Neural progenitor cell (in vitro differentiated cells): ENCODE measurements at places on chromosomes 12 and 14.

- DNase-seq, result no peak
Measured at GRCh38 chr14:64234877-64235651, 59.1 kb downstream of the ESR2 start.

DNA sequence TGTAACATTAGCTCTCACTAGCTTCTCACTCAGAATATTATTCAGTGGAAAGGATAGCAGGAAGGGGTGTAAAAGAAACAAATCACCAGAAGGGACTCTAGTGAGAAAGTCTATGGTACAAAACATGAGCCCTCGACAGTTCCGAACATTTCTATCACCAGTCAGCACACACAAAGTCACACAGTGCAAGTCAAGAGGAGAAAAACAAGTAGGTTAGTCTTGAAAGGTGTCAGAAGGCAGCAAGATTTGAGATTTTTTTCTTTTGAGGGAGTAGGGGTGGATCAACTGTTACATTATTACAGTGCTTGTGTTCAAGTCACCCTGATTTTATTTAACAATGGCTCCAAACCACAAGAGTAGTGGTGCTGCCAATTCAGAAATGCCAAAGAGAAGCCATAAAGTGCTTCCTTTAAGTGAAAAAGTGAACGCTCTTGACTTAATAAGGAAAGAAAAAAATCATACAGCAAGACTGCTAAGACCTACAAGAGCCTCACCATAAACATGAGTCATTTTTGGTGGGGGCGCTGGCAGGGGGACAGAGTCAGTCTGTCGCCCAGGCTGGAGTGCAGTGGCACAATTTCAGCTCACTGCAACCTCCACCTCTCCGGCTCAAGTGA, 42.3 kb downstream of the GNS start:
- no peak for DNase-seq

- no peak for DNase-seq
Measured at GRCh38 chr12:93358058-93358457, 19.7 kb upstream of the NUDT4 start.

DNA sequence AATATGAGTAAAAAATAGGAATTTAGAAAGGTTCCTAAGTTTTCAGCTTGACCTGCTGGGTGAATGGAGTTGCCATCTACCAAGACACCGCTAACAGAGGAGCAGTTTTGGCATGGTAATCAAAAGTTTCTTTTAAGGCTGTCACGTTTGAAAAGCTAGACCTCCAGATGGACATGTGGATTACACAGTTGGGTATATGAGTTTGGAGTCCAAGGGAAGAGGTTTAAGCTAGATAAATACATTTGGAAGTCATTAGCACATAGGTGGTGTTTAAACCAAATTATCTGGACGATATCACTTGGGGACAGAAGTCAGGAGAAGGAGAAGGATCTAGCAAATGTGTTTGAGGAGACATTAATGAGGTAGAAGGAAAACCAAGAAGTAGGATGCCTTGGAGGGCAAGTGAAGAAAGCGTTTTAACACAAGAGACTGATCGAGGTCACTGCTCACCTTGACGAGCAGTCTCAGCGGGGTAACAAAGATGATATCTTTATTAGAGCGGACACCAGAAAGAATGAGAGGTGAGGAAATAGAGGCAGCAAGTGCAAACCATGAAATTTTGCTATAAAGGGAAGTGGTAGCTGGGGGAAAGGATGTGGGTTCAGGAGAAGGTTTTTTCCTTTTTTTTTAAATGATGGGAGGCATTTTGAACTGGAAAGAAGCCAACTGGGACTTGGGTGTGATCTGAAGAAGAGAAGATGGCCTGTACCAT, 17.6 kb downstream of the PNP start:
- no peak for DNase-seq

- no peak for DNase-seq
Measured at GRCh38 chr12:64532734-64533351, 77.5 kb upstream of the RASSF3 start.

DNA sequence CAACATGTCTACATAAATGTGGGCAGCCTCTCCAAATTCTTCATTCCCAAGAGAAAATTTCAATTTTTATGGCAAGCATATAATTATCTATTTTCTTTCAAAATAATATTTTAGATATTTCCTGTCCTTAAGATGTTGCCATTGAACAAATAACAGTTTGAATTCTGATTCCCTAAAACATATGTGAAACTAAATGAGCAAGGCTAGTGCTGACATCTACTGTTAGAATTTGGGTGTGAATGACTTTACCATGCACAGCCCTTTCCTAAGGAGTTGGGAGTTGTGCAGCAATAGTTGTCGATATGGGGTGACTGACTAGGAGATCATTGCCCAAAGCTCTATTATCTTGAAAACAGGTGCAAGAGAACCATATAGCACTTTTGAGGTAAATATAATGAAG, 108.2 kb upstream of the SLC38A4 start:
- peak; percentile 39 for DNase-seq

DNA sequence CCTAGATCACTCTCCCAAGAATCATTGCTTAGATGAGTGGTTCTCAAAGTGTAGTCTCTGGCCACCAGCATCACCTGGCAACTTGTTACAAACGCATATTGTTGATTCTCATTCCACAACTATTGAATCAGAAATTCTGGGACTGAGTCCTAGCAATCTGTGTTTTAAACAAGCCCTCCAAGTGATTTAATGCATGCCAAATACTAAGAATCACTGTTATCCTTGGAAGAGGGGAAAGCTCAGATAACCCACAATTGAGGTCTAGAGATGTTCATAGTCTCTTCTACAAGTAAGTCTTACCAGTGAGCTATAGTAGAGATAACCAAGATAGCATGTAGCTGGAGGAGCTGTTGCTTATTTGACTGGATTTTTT, 666.6 kb downstream of the DIO2 start:
- no peak for DNase-seq

DNA sequence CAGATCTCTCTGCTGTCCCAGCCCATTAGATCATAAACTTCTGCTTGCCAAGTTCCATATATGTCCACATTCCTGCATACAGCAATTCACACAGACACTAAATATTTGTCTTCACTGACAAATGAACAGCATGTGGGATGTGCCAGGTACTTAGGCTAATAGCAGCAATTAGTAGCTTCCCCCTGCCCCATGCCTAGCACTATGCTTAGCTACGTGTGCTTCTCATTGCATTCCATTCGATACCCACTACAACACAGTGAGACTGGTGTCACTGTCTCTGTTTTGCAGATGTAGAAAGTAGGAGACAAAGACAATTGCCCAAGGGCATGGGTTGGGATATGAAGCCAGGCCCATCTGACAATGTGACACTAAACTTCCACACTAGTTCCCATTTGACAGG, 308.4 kb downstream of the BCL11B start:
- no peak for DNase-seq

DNA sequence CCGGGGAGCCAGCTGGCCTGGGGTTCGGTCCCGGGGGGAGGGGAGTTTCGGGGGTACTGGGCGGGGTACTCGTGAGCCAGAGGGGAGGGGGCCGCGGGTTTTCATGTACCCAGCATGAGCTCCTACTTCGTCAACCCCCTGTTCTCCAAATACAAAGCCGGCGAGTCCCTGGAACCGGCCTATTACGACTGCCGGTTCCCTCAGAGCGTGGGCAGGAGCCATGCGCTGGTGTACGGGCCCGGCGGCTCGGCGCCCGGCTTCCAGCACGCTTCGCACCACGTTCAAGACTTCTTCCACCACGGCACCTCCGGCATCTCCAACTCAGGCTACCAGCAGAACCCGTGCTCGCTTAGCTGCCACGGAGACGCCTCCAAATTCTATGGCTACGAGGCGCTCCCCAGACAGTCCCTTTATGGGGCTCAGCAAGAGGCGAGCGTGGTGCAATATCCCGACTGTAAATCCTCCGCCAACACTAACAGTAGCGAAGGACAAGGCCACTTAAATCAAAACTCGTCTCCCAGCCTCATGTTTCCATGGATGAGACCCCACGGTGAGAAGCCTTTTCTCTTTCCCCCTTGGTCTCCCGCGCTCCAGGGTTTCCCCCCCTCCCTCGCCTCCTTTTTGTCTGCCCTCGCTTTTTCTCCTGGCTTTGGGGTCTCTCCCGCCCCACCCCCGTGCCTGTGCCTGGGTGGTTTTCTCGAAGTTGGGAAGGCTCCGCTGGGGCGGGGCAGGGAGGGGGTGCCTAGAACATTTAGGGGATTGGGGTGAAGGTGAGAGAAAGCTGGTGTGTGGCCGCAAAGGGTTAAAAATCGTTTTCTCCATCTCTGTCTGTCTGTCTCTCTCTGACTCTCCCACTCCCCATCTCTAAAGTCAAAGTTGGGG, 627 bp downstream of the HOXC8 start:
- no peak for DNase-seq

- DNase-seq, result peak; percentile 62
Measured at GRCh38 chr12:113996026-113996425, 29.9 kb upstream of the RBM19 start.

- DNase-seq, result no peak
Measured at GRCh38 chr14:44170556-44170955, 336.5 kb downstream of the FSCB start.

- DNase-seq, result no peak
Measured at GRCh38 chr14:51575349-51576116, 76.2 kb upstream of the FRMD6 start.

GRCh38 chr14:69151458-69152180, 1.3 kb downstream of the DCAF5 start:
- DNase-seq, result peak; percentile 96

GRCh38 chr14:36647824-36648753, 13.6 kb upstream of the PAX9 start:
- peak; percentile 89 for DNase-seq

DNA sequence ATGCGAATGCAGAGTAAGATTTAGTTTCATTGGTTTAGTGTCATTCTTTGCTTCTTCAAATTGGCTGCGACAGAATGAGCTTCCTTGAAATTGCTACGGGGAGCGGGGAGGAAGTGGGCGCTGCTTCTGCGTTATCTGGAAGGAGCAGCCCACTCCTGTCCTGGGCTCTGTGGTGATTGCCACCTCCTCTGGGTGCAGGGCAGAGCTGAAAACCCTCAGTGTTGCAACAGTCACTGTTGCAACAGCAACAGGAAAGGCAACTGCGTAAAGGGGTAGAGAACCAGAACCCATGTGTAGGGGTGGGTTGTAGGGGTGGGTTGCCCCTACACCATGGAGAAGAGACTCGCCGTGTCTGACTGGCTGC, 57.7 kb downstream of the MAX start:
- DNase-seq, result no peak

DNA sequence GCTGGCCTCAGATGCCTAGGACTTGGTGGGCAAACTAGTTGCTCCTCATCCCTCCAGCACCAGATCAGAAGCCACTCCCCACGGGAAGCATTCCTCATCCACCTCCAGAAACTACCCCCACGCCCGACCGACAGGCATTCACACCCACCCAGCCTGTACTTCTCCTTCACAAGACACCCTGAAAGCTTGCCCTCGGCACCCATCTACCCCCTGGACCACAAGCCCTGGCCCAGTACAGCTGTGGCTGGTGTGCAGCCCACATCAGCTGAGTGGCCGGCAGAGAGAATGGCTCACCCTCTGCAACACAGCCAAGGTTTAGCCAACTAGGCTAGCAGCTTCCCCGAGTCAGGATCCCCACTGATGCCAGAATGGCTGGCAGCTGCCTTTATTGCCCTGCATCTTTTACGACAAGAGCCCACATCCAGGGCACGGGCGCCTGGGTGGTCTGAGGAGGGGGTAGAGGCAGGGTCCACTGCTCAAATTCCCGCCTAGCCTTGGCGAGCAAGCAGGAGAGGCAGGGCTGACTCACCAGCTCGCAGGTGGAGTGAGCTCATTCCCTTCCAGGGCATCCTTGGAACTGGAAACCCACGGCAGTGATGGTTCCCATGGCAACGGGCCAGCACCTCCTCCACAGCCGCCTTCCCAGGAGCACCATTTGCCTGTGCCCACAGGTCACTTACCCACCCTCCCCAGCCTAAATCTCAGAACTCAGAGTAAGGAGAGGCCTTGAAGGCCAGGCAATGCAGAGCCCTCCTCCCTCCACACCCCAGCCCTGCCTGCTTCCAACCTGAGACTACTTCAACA, 17.1 kb downstream of the ACTN1 start:
- peak; percentile 68 for DNase-seq

GRCh38 chr12:5038781-5039311, 4.8 kb upstream of the KCNA5 start:
- no peak for DNase-seq

GRCh38 chr14:101511199-101511598, 50.1 kb upstream of the DIO3 start:
- DNase-seq, result no peak

- no peak for DNase-seq
Measured at GRCh38 chr14:65071544-65071943, 30.8 kb downstream of the MAX start.

DNA sequence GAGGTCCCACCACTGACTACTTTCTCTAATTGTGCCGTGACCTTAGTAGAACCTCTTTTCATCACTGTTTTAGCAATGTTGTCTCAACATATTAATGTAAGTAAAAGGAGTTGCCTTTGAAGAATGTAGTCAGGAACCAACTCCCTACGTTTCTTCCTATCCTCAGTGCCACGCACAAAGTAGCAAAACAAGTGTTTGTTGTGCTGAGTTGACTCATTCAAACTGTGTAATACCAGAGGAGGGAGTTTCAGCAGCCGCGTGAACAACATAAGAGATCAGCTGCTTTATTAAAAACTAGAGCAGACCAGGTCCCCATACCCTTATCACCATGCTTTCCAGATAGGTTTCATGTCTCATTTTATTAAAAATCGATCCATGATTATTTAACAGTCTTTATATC, 19.1 kb downstream of the PLBD1 start:
- no peak for DNase-seq

DNA sequence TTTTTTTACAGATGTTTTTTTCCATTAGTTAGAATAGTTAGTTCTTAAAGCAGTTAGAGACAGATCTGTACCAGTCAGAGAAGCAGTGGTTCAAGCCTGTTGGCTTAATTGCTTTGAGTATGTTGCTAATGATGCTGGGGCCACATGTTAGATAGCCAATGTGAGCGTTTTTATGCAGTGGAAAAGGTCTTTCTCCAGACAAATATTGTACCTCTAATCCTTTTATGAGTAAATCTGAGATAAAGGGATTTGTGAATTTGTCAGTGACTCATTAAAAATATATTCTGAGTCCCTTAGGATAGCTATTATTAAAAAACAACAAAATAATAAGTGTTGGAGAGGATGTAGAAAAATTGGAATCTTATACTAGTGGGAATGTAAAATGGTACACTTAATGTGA, 154.2 kb downstream of the MSRB3 start:
- DNase-seq, result no peak

DNA sequence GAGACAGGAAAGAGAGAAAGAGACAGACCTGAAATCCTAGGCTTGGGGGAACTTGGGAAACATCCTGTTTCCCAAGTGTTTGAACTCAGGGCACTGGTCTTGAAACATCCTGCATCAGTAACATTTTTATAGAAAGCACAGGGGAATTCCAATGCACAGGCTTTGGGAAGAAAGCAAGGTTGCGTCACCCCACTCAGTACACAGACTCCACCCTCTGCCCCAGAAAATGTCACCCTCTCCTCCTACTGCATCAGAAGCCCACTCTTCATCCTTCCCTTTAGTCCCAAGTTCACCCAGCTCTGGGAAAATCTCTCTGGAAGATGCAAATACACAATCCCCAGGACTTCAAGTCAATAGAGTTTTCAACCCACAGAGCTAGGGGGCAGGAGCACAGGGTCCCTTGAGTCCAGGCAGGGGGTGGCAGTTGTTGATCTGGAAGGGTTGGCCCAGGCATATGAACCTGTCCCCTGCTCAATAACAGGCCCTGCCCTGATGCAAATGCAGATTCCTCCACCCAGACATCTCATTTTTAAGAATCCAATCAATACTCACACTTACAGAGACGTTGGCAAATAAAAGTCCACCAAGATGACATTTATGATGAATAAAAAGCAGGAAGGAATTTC, 1.7 kb downstream of the RDH16 start:
- no peak for DNase-seq

- DNase-seq, result peak; percentile 78
Measured at GRCh38 chr14:64060648-64061096, 207.9 kb downstream of the SYNE2 start.
